Cortex of kidney (tissue), 1 donor: ENCODE measurements at places on chromosomes 7 and 10.

DNA sequence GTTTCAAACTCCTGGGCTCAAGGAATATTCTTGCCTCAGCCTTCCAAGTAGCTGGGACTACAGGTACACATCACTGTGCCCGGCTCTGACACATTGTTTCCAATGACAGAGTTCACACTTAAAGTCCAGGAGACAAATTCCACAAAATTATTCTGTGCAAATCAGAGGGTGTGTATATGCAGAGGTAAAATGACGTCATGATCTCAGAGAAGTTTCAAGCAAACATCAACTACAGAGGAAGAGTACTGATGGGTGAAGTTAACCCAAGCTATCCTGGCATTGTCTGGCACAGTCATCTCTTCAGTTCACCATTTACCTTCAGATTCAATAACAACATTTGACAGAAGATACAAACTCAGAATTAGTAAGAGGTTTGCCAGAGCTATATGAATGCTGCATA, 388.9 kb downstream of the HPSE2 start:
- DNase-seq: no peak

DNA sequence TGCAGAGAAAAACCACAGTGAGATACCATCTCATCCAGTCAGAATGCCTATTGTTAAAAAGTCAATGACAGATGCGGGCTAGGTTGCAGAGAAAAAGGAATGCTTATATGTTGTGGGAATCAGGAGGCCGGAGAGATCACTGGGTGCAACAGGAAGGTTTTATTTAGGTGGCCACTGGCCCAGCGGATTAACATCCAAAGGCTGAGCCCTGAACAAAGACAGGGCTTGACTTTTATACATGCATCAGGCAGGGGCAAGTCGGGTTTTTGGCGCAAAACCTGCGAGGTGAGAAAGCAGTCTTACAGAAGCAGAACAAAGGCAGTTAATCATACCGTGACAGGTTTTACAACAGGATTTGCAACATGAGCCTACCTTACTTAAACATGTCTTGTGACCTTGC, 620 bp downstream of the ZNF117 start:
- no peak for DNase-seq

DNA sequence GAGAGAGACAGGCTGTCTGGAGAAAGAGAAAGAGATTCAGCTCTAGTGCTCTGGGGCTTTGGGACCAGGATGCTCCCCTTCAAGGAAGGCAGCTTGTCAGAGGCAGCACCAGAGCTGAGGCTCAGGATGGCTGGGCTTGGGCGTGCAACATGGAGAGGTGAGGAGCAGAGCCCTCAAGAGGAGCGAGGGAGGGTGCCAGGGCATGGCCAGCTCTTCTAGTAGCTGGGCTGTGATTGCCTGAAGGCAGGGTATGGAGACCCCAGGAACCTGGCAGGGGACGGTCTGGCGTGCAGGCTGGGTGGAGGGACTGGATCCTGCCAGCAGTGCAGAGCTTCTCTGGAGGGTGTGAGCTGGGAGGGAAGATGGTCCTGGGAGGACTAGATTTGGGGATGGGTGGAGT, 40.2 kb downstream of the ANTXRL start:
- DNase-seq: no peak

DNA sequence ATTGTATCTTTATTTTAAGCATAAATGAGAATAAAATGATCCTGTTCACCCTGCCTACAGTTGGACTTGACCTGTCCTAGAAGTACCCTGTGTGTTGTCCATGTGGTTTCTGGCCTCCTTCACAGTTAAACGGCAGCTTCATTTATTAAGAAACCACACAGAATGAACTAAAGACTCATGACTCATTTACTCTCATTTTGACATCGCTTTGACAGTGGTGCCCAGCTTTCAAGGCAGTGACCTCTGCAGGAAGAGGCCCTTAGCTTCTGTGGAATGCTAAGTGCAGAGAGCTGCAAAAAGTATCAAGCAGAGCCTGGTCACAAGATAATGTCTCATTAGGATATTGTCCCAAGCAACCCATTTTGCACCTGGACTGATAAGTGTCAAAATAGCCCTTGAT, 93.4 kb downstream of the AVL9 start:
- no peak for DNase-seq

- no peak for DNase-seq
Observed at GRCh38 chr7:11078247-11078834, 104.7 kb downstream of the PHF14 start.

GRCh38 chr10:80520661-80521470, 16.8 kb upstream of the SH2D4B start:
- no peak for DNase-seq

DNA sequence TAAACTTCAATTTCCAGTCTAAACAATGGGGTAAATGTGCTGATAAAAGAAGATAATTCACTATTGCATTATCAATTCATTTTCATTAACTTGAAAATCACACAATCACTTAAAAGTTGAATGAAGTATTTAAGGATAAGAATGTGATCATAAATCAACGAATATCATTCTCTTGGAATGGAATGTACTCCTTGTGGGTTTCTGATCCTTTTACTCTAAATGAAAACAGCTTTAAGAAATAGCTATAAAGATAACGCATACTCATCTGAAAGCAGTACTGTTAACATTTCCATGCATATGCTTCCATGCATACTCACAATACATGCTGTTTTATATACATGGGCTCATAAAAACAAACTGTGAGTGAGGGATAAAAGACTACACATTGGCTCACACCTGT, 108.8 kb downstream of the ATE1 start:
- DNase-seq: no peak

GRCh38 chr10:86018735-86019058, 347.9 kb downstream of the GRID1 start:
- no peak for DNase-seq

DNA sequence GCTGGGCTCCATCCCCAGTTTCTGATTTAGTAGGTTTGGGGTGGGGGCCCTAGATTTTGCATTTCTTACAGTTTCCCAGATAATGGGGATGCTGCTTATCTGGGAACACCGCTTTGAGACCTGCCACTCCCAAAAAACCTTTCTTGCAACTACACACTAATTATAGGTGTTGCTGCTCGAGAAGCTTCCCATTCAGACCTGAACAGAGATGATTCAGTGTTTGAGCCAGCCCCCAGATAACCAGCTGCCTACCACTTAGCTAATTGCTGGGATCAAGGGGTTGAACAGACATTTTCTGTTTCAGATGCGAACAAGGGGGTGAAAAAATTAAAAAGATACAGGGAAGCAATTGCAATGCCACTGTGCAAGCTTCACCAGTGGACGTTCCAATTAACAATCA, 448.5 kb downstream of the KCNMA1 start:
- no peak for DNase-seq

- no peak for DNase-seq
Observed at GRCh38 chr10:1687623-1688150, 49.6 kb downstream of the ADARB2 start.

GRCh38 chr10:129004398-129004797, 462.6 kb upstream of the MGMT start:
- no peak for DNase-seq

- DNase-seq: no peak
Observed at GRCh38 chr10:34565934-34566333, 249.2 kb downstream of the PARD3 start.

GRCh38 chr10:16789261-16789660, 28.0 kb downstream of the RSU1 start:
- DNase-seq: no peak

- DNase-seq: no peak
Observed at GRCh38 chr10:14751921-14752320, 22.8 kb downstream of the FAM107B start.

- DNase-seq: no peak
Observed at GRCh38 chr10:21285742-21286331, 239.6 kb downstream of the SKIDA1 start.

DNA sequence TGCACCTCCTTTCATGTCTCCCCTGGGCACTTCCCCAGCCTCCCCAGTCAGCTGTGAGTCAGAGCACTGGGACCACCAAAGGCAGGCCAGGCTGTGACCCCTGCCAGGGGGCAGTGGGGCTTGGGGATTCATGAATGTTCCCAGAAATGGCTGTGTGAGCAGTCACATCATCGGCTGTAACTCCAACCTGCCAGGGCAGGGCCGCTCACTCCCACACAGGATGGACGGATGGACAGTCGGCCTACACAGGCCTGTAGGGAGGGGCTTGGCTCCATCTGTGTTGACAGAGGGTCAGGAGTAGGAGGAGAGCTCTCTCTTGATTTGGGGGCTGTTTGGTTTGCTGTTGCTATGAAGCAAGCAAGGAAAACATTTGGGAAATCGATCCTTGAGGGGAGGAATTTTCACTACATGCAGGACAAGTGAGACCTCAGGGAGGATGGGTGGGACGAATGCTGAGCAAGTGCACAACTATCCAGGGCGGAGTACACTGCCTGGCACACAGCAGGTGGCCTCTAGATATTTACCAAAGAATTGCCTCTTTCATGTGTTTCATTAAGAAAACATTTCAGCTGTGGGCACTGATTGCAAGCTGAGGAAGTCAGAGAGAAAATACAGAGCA, 2.9 kb upstream of the IGFBP1 start:
- no peak for DNase-seq

- DNase-seq: no peak
Observed at GRCh38 chr10:132185601-132186487, 904 bp upstream of the DPYSL4 start.
